Effector memory CD4-positive, alpha-beta T cell (primary cell): ENCODE measurements at places on chromosomes 11 and 22.

DNA sequence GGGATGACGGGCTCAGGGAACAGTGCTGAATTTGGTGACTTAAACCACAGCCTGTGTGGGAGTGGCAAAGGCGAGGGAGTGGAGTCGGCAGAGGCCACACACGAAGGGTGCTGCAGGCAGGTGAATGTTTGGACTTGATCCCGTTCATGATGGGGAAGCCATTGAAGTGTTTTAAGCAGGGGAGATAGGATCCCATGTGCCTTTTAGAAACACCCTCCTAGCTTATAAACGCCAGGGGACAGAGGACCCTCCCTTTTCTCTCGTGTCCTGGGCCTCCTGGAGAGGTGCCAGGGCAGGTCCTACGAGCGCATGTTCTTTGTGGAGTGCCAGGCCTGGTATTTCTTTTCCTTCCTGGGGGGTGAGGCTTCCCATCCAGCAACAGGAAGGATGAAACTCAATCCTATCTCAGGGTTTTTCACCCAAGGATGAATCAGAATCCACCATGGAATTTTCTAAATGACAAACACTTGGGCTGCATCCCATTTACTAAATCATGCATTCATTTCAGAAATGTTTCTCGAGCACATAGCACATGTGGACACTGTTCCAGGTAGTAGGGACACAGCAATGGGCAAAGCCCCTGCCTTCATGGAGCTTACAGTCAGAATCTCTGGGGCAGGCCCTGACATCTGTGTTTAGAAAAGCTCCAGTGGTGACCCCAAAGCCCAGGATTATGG, 59.6 kb downstream of the CHRDL2 start:
- DNase-seq, result no peak

DNA sequence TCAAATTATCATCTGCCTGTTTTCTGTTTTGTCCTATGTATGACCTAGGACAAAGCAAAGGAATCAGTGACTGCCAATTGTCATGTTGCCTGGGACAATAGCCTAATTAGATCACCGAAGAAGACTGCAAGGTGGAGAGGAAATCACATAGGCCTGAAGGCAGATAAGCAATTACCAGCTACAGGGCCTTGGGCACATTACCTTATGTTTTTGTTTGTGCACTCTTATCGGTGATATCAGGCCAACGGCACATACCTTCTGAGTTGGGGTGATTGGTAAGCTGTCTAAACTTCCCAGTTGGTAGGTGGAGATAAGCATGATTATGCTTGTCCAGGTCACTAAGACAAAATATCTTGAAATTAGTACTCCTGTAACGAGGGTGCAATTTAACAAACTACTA, 58.1 kb upstream of the FAM181B start:
- no peak for DNase-seq

DNA sequence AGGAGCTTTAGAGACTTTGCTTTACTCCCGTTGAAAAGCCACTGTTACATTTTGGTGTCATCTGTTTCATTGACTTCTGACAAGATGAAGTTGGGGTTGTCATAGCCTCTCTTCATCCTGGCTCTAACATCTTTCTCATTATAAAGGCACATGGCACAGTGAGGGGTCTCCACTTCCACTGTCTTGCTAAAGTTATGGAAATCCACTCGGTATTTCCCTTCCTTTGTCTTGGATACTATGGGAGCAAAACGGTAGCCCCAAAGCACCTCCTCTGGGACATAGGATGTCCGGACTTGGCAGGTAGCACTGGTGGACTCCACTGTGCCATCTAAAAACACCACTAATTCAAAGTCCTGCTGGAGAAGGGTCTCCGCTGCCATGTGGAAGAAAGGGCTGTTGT, 28.0 kb downstream of the KCNJ1 start:
- no peak for DNase-seq

DNA sequence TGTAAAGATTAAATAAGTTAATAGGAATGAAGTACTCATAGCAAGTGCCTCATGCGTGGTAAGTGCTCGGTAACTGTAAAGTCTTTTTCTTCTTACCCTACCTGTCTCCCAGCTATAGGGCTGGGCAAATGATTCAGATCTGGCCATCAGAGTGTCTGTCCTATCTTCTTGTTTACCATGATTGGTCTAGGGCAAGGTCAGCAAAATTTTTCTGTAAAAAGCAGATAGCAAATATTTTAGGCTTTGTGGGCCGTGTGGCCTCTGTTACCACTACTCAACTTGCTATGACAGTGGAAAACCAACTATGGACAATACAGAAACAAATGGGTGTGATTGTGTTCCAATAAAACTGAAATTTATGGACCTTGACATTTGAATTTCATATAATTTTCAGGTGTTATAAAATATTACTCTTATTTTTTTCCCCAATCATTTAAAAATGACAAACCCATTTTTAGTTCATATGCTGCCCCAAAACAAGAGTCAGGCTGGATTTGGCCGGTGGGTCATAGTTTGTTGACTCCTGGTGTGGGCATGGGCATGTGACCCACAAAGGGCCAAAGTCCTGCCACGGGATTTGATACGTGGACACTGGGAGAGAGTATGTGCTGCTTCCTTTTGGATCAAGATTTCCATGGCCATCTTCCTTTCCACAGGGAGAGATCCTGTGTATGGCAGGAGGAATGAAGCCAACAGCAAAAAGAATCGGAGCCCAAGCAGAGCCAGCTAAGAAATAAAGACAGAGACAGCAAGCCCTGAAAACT, 26.8 kb upstream of the FZD4 start:
- no peak for DNase-seq

GRCh38 chr11:59556115-59556916, 45.0 kb downstream of the OR4D9 start:
- DNase-seq, result no peak

- no peak for DNase-seq
Observed at GRCh38 chr11:66848671-66849500, 5.6 kb downstream of the RCE1 start.

- no peak for DNase-seq
Observed at GRCh38 chr11:12215181-12215593, 104.8 kb downstream of the MICAL2 start.

GRCh38 chr22:46803031-46803880, 40.8 kb downstream of the TBC1D22A start:
- peak; percentile 52 for DNase-seq

GRCh38 chr22:24023204-24023789, 12.2 kb downstream of the CABIN1 start:
- DNase-seq, result no peak

GRCh38 chr11:76798202-76798581, 15.0 kb downstream of the TSKU start:
- DNase-seq, result no peak

DNA sequence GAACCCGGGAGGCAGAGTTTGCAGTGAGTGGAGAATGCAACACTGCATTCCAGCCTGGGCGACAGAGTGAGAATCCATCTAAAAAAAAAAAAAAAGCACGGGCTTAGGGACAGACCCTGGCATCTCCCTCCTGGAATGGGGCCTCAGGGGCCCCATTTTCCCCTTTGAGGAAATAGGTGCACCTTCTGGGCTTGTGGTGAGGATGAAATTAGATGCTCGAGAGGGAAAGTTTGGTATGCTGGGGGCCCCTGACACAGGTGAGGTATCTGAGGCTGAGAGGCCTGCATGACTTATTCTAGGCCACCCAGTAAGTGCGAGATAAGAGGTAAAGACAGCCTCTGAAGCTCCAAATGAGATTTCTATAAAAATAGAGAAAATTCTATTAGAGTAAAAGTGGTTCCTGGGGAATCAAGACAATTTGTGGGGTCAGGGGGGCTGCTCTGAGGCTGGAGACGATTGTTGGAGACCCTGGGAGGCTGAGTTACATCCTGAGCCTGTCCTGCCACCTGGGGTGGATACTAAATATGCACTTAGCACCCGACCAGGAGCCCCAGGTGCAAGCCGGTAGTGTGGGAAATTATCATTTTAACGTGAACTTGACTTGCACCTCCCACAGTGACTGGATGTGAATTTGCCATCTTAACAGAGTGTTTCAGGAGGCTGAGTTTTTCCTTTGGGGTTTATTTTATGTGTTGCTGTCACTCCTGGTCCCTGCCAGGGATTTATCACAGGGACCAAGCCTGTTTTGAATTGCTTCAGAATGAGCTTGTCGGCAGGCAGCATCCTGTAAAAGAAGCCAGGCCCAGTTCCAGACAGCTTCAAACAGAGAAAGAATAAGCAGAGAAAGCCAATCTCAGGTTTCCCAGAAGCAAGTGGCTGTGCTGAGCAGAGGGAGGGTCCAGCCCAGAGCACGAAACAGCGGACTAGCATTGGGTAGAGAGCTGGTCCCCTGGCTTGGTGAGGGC, 48.4 kb upstream of the TSKU start:
- no peak for DNase-seq

- DNase-seq, result no peak
Observed at GRCh38 chr11:12868315-12869073, 140.6 kb upstream of the RASSF10 start.

DNA sequence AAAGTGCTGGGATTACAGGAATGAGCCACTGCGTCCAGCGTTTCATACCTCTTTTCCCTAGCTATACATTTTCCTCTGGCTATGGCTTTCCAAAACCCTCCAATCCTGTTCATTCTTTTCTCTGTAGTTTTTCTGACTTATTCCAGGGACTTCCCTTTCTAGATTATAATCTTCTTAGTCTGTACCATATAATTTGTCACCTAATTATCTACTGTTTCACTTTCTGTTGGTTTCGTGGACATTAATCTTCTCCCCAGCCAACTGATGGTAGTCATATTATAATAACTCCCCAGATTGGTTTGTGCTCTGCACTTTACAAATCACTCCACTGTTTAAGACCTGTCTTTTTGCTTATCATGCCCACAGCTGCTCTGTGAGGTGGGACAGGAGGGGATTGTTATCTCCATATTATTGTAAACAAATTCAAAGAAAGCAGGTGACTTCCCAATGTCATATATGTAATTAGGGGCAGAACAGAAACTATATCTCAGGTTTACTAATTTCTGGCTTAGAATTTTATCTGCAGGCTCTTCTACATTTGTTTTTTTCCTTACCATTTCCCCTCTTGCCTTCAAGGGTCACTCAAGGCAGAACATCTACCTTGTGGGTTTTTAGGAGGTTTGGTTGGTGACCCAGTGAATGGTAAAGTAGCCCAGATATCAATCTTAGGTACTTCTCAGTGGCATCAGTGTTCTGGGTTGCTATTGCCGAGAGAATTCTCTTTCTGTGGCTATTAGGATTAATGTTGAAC, 23.9 kb downstream of the STIM1 start:
- DNase-seq, result no peak

- DNase-seq, result no peak
Observed at GRCh38 chr11:78931891-78932290, 357.2 kb upstream of the NARS2 start.

GRCh38 chr11:69881467-69882269, 62.5 kb upstream of the FGF3 start:
- no peak for DNase-seq

- DNase-seq, result no peak
Observed at GRCh38 chr11:62806611-62807121, 1.4 kb upstream of the NXF1 start.

GRCh38 chr22:44707178-44707577, 5.2 kb downstream of the PRR5 start:
- no peak for DNase-seq
